ENCODE measurements at places on chromosomes 6 and 20.

GRCh38 chr6:79305020-79305419 lies 70.5 kb upstream of the HMGN3 start:
- DNase-seq, result no peak

DNA sequence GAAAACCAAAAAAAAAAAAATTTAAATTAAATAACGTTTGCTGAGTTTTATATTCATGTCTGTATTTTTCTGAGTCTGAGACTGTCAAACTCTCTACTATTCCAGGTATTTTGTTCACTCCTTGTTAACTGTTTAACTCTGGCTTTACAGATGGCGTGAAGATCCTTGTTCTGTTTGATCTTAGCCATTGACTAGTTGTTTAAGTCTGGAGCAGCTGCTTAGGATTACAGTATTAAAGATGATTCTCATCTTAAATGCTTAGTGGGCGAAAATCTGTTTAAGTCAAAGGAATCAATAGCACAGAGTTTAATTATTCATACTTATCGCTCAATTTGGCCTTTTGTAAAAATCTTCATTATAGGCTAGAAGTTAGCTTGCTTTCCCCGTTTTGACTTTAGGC lies 2.4 kb downstream of the PHACTR2 start:
- DNase-seq, result no peak

DNA sequence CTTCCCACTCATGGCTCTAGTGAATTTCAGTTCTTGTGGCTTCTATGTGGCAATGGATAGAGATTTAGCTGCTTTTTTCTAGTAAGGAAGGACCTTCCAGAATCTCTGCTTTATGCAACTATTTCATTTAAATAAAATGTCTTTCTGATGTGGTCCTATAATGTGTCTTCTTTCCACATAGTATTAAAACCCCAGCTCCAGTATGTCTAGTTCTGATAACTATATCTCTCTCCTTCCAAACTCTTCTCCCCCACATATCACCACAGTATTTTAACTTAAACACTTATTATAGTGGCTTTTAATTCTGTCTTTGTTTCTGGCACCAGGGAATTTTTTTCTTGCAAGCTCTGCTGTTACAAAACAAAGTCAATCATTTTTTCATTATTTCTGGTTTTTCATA lies 40.6 kb upstream of the SUMO4 start:
- DNase-seq, result no peak

- no peak for DNase-seq
Measured at GRCh38 chr6:105220186-105220585, 40.4 kb upstream of the POPDC3 start.

- DNase-seq, result peak; percentile 37
Measured at GRCh38 chr20:32155017-32155981, 45.8 kb downstream of the TM9SF4 start.

DNA sequence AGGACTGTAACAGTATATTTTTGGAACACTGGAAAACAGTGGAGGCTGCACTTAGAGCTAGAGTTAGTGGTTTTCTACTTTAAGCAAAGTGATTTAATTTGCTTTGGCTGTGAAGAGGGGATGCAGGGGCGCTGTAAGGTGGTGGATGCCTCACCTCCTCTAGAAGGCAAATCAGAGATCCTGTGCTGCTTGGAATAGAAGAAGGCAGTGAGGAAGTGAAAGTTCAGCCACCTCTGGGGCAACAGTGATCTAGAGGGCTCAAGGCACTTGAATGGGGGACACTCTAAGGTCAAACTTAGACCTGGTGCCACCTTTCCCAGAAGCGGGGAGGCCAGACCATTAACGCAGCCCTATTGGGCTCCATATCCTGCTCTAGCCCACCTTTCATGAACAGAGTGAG lies 19.0 kb upstream of the SNRPB2 start:
- DNase-seq, result no peak

DNA sequence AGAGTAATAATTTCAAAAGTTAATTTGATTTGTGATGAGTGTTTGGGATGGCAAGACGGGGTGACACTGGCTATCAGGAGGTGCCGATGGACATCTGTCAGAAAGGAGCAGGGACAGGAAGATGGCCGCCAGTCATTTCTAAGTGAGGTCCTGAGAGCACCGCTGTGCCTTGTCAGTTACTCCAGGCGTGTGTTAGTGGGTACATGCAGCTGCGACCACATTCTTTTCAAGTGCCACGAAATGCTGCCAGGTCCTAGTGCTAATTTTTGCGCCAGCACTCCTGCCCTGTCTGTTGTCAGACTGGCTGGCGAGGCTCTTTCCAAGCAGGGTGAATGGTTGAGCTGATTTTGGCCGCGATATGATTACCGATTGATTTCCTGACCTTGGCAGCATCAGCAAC lies 64.6 kb upstream of the INSM1 start:
- no peak for DNase-seq

DNA sequence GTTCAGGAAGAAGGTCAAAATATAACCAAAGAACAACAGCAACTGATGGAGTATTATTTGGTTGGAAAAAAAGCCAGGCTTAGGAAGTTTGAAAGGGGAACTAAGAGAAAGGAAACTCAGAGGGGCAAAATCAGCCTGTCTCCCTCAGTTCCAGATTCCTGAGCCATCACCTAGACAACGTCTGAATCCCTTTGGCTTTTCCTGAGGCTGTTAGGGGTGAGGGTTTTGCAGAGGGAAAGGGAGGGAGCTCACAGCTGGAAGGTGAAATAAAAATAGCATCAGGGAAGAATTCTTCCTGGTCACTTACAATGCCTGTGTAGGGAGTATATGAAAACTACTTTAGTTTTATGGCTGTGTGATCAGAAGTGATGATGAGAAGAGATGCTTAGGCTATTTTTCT lies 100.5 kb downstream of the SOBP start:
- no peak for DNase-seq
